ENCODE measurements at places on chromosomes 1 and 21. TPM values are rescaled to one million over a fixed set of nuclear protein-coding genes. Genes with fewer than 3 reads are reported as not detected.

CYP4Z1 gene
- not detected for total RNA-seq

DIO1 gene
- total RNA-seq = not detected

TIAM1 gene
- 13.2 TPM for total RNA-seq

DNASE2B gene
- total RNA-seq = not detected

RNF223 gene
- not detected for total RNA-seq

CSF3R gene
- 2.5 TPM for total RNA-seq

TAF13 gene
- total RNA-seq = 23.9 TPM

GABRD gene
- not detected for total RNA-seq

FAM131C gene
- total RNA-seq = not detected

CFAP141 gene
- total RNA-seq = not detected

EFNA1 gene
- total RNA-seq = 166 TPM

DNM3 gene
- 1.4 TPM for total RNA-seq

NEGR1 gene
- 4.7 TPM for total RNA-seq

FMN2 gene
- total RNA-seq = 0.83 TPM

FCER1A gene
- total RNA-seq = 1.5 TPM

CFHR1 gene
- total RNA-seq = not detected

TSSK3 gene
- total RNA-seq = 5.2 TPM

UMODL1 gene
- total RNA-seq = not detected

CRB1 gene
- not detected for total RNA-seq

GCSAML gene
- 0.28 TPM for total RNA-seq

TMEM201 gene
- total RNA-seq = 7.6 TPM

COL9A2 gene
- 3.7 TPM for total RNA-seq

TMEM9 gene
- total RNA-seq = 29.9 TPM

CCDC30 gene
- total RNA-seq = 8.3 TPM

HTR6 gene
- 0.88 TPM for total RNA-seq

RGS8 gene
- total RNA-seq = not detected

HMCN1 gene
- 2.6 TPM for total RNA-seq

MX2 gene
- total RNA-seq = 13.7 TPM

CADM3 gene
- total RNA-seq = 2.1 TPM

RASSF5 gene
- total RNA-seq = 7.5 TPM

RPL11 gene
- total RNA-seq = 390 TPM

ZMYND12 gene
- total RNA-seq = not detected

FAM163A gene
- total RNA-seq = 1.2 TPM

LORICRIN gene
- not detected for total RNA-seq

SUSD4 gene
- not detected for total RNA-seq

GSTM2 gene
- 133 TPM for total RNA-seq

HIPK1 gene
- total RNA-seq = 44.0 TPM

IL10RB gene
- total RNA-seq = 6.6 TPM

CFHR5 gene
- not detected for total RNA-seq

TMEM61 gene
- 10.2 TPM for total RNA-seq

SPATA1 gene
- total RNA-seq = 0.18 TPM

TLCD4 gene
- 11.8 TPM for total RNA-seq

MAP1LC3C gene
- total RNA-seq = 17.6 TPM

FAM72A gene
- not detected for total RNA-seq

ETV3L gene
- total RNA-seq = not detected

SYTL1 gene
- total RNA-seq = 37.1 TPM

PTGS2 gene
- total RNA-seq = 0.76 TPM
